ENCODE measurements at places on chromosomes 4 and X.

DNA sequence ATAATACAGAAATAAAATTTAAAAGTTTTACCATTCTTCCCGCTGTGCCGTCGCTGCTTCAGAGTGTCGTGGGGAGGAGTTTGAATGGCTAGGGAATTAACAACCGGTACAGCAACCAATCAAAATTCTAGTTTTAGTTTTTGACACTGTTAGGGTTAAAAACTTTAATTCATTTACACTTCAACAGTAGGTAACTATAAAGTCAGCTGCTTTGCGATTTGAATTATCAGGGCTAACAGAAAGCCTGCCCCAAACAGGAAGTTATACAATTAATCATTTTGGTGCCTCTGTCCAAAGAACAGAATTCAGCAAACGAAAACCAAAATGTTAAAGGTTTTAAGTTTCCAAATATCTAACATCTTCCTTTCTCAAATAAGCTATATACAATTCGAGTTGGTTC is 2.3 kb downstream of the HNRNPD start:
- no peak for DNase-seq

- no peak for DNase-seq
These were observed 19.5 kb upstream of the ZCCHC13 start for GRCh38 chrX:74284391-74284952.

DNA sequence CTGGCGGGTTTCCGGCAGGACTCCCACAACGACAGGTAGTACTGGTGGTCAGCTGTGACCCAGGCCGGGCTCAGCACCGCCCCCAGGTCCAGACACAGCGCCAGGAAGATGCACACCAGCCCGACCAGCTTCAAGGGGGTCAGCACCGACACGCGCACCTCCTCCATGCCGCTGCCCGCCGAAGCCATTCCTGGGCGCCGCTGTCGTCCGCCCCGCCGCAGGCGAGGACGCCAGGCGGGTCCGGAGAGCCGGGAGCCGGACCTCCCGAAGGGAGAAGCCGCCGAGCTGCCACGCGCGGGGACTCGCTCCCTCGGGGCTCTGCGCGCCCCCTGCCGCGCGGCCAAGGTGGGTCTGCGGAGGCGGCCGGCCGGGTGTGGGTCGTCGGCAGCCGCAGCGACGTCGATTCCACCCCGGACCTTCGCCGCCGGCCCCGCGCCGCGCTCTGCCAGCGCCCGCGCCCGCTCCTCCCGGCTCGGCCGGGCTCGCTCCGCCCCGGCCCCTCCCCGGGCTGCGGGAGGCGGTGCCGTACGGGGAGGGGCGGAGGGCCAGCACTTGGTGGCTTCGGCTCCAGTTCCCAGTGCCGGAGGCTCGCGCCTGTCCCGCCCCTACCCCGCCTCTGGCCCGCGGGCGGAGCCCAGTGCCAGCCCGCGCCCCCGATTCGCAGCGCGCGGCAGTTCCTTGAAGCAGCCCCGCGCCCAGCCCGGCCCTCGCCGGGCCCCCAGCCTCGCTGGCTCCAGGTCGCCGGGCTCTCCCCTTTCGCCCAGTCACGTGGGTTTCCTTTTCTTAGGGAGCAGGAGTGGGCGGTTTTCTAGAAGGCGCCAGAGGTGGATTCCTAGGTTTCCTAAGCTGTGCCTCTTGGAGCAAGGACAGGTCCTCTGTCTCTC is at the start of gene TMEM47:
Gene TMEM47, minus strand, starts transcription at position 444 of the 884 bp plus-strand sequence. Its CDS starts 256 bp downstream, at position 188.
- DNase-seq, result peak; percentile 60

- no peak for DNase-seq
These were observed 5.0 kb upstream of the ZCCHC4 start for GRCh38 chr4:25307596-25307995.

- no peak for DNase-seq
These were observed 163.6 kb downstream of the CEP135 start for GRCh38 chr4:56112377-56112776.

DNA sequence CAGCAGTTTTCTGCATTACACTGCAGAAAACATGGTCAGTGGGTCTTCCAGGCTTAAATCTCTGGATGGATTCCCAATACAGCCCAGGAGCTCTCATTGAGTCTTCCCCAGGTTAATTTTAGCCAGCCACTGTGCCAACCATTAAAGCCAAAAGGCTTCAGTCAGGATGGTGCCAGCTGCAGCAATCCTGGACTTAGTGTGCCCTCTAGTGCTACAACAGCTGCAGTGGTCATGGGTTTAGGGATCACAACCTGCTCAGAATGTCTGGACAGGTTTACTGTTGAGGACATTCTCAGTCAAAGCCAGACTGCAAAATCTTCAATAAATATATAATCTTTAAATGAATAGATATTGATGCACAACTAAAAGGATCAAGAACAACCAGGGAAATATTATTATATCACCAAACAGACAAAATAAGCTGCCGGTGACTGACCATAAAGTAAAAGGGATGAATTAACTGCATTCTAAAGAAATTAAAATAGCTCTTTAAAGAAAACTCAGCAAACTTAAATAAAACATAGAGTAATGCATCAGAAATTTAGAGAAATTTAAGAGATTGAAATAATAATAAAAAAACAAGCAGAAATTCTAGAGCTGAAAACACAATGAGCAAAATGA is 639.9 kb downstream of the SPOCK3 start:
- DNase-seq, result peak; percentile 5

GRCh38 chr4:128596853-128597252 is 212.6 kb upstream of the JADE1 start:
- DNase-seq, result no peak

DNA sequence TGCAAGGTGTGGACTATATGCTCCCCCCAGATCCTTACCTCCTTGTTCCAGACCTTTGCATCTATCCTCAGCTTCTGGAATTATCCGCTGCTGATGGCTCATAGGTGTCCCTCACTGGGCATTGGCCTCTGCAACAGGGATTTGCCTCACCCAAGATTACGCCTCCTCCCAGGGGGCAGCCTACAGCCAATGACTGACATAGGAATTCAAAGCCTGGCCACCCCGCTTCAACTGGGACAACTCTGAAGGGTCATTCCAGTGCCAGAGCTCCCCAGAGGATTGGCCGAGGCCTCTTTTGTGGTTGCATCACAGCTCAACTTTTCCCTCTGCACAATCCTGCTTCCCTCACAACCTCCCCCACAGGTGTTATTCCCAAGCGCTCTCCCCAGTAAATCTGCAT is 5.0 kb downstream of the SYN1 start:
- no peak for DNase-seq

DNA sequence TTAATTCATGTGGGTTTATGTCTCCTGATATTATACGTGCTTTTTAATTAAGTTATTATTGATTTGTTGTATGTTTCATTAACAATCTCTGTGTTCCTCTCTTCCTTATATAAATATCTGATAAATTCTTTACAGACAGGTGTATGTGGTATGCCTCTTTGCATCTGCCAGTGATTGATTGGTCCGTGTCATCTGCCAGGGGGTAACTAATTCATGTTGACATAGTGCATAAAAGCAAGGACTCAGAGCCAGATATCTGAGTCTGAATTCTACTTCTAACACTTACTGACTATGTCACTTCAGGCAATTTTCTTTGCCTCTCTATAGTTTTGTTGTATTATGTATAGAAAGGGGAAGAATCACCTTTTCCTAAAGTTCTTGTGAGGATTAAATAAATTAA is 5.2 kb upstream of the AMBN start:
- DNase-seq, result no peak

DNA sequence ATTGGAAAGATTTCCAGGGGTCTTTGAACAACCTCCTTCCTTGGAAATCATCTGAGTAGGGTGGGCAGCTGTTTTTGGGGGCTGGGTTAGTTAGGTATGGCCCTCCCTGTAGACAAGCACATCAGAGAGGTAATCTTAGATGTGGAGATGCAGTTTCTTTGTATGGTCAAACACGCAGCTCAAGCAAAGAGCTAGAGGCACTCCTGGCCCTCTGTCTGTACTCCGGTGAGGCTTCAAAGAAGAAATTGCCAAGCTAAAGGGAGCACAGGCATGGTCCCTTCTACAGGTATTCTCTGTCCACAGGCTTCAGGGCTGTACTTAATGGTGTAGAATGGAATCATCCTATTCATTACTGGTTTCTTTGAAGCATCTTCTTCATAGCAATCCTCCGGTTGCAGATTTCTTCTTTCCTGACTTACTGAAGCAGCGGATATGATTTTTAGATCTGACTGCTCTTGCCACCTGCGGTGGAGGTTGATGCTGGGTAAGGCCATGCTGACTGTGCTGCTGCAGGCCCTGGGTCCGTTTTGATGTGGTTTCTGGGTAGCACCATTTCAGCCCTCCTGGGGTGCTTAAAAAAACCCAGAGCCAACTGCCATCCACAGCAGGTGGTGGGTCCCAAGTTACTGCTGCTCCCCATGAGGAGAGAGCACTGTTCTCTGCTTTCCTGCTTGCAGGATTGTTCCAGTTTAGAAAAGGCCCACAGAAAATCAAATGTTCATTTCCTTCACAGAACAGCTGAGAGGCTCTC is 318.9 kb upstream of the GATB start:
- no peak for DNase-seq

GRCh38 chr4:99574530-99575324 is at the start of gene MTTP:
Gene MTTP (plus strand): TSS chr4:99574824. CDS start chr4:99574910, 86 bp downstream.
- no peak for DNase-seq

- no peak for DNase-seq
These were observed 6.3 kb downstream of the GIMD1 start for GRCh38 chr4:106362086-106362825.

- no peak for DNase-seq
These were observed 13.2 kb upstream of the C1QTNF7 start for GRCh38 chr4:15414551-15415091.

GRCh38 chr4:7945709-7946380 is 6.2 kb upstream of the AFAP1 start:
- no peak for DNase-seq

GRCh38 chr4:4524364-4524763 is 17.5 kb downstream of the STX18 start:
- no peak for DNase-seq

DNA sequence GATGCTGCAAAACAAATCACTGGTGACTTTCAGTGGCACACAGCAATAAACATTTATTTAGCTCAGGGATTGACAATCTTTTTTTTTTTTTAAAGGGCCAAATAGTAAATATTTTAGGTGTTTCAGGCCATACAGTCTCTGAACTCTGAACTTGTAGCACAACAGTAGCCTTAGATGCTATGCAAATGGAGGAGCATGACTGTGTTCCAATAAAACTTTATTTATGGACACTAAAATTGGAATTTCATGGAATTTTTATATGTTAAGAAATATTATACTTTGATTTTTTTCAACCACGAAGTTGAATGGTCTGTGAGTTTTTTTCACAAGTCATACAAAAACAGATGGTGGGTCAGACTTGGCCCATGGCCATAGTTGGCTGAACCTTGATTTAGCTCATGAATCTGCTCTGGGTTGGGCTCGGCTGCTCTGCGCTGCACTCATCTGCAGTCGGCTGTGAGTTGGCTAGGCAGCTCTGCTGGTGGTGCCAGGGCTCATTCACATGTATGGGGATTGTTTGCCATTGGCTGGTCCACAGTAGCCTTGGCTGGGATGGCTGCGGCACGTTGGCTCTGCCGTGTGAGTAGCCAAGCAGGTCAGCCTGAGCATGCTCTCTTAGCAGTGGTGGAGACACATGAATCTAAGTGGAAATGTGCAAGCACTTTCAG is 231.7 kb upstream of the PGRMC2 start:
- DNase-seq, result no peak

DNA sequence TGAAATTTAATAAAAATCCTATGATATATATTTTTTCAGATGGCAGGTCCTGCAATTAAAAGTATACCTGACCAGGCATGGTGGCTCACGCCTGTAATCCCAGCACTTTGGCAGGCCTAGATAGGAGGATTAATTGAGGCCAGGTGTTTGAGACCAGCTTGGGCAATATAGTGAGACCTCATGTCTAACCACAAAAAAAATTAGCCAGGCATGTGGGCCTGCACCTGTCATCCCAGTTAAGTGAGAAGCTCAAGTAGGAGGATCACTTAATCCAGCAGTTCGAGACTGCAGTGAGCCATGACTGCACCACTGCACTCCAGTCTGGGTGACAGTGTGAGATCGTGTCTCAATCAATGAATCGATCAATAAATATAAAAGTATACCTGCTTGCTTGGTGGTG is 2.5 kb downstream of the OCIAD2 start:
- DNase-seq, result no peak

- no peak for DNase-seq
These were observed 45.3 kb downstream of the DDX60L start for GRCh38 chr4:168434993-168435392.

DNA sequence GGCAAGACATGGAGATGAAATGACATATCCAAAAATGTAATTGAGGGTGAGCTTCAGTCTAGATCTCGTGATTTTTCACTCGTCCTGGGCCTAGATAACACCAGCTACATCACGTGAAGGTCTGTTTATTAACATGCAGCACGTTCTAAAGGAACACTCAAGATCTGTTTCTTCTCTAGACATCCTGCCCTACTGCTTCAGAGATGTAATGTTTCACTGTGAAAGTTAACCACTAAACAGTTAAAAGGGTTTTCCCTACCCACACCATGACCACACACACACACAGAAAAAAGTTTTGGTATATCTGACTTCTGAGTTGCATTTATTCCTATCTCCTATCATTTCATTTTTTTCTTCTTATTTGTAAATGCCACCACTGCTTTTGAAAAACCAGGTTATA is 52.3 kb upstream of the SMIM31 start:
- no peak for DNase-seq

DNA sequence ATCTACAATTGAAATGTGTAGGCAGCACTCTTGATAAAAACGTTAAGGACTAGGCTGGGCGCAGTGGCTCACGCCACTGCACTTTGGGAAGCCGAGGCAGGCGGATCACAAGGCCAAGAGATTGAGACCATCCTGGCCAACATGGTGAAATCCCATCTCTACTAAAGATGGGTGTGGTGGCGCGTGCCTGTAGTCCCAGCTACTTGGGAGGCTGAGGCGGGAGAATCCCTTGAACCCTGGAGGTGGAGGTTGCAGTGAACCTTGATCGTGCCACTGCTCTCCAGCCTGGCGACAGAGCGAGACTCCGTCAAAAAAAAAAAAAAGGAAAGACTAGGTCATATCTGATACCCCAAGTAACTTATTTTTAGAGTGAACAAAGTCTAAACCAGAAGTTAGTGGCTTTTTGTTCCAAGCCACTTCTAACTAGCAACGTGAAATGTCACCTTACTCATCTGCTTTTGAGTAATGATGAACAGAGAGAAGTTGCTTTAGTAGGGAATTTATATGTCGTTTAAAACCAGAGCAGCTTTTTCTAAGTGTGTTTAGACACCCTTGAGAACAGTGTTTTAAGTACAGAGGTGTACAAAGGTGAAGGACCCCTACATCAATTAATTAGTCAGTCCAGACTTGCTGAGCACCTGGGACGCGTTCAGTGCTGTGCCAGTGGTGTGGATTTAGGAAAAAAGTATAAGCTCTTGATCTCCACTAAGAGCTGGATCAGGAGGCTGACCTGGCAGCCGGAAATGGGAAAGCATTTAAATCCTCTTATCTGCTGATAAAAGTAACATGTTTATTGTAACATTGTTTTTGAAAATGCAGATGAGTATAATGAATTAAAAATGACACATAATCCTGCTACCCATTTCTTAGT is 23.5 kb downstream of the SPRY1 start:
- no peak for DNase-seq

GRCh38 chrX:33082371-33082770 is 129.0 kb downstream of the DMD start:
- no peak for DNase-seq

DNA sequence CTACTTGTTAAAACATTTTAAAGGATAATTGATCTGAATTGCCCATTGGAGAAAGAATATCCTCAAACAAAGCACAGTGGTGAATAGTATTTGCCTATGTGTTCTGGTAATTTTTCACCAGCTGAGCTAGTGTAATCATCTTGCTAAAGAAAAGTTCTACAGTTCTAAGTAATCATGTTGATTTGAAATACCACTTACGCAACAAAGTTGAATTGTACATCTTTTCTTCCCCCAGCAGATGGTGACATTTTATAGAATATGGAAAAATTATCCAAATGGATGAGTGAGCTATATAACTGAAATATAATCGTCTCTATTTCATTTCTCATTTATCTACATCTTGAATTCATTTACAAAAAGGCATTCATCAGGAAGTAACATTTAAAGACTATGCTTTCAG is 9.7 kb upstream of the ZNF674 start:
- DNase-seq, result no peak
